Activated T-cell treated with anti-CD3 and anti-CD28 coated beads for 1 hour (primary cell): ENCODE measurements at places on chromosomes 12 and 14.

DNA sequence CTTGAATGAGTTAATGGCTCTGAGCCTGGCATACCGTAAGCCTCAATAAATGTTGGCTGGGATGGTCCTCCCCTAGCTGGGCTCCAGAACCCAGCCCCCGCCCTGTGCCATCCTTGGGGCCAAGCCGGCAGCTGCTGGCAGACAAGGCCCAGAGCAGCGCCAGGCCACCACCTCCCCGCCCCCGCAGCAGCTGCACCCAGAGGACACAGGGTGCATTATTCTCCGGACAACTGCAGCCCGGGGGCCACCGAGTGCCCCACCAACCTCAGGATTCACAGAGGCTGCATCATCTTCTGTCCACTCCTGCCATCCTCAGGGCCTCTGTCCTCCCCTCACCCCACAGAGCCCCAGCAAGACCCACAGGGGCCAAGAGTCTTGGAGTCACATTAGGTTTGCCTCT, 92.7 kb downstream of the NCOR2 start:
- DNase-seq, result no peak

- no peak for DNase-seq
Observed at GRCh38 chr14:29042551-29042950, 276.0 kb downstream of the FOXG1 start.

DNA sequence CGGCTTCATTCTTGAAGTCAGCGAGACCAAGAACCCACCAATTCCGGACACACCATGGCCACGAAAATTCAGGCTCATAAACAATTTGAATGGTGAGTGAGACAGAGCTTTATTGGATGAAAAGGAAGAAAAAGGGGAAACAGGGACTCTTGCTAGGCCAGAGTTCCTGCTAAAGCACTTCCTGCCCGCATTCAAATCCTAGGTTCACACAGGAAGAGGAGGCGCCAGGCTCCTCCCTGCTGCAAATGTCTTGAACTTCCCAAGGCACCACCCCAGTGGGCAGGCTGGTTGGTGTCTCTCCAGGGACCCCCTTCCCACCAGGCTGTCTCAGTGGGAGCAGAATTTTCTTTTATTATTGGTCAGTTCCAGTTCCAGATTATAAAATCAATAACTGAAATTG, 121.2 kb downstream of the FSCB start:
- no peak for DNase-seq

DNA sequence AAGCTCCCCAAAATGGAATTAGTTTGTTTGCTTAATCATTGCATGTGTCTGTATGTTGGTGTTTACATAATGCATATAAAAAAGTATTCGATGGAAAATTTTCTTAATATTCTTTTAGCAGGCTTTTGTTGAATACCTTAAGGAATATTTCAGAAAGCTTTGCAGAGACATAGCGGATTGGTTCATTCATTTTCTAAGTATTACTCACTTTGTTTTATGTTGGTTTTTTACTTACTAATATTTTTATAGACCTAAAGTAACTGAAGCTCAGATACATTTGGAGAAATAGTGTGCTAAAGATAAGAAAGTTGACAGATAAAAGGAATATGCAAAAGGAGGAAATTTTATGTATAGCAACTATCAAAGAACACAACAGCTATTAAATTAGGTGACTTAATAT, 191.0 kb downstream of the ERC1 start:
- DNase-seq, result no peak

GRCh38 chr12:131732-132495, 65.3 kb downstream of the IQSEC3 start:
- DNase-seq, result no peak

- no peak for DNase-seq
Observed at GRCh38 chr14:35213869-35214387, 78.3 kb upstream of the PSMA6 start.

DNA sequence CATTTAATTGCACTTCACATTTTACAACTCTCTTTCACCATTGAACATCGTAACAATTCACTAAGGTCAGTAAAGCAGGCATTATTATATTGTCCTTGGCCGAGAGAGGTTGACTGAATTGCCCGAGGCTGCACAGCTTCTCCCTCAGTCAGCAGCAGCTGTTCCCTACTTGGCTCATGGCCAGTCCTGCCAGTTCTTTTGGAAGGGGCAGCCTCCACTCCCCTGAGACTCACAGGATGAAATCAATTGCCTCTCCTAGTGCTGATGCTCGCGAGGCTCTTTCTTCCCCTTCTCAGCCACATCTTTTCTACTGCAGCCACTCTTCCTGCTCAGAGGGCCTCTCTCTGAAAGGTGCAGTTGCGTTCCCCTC, 79.9 kb upstream of the KCNA1 start:
- DNase-seq, result no peak

GRCh38 chr14:87966816-87967215, 26.2 kb downstream of the GALC start:
- no peak for DNase-seq

DNA sequence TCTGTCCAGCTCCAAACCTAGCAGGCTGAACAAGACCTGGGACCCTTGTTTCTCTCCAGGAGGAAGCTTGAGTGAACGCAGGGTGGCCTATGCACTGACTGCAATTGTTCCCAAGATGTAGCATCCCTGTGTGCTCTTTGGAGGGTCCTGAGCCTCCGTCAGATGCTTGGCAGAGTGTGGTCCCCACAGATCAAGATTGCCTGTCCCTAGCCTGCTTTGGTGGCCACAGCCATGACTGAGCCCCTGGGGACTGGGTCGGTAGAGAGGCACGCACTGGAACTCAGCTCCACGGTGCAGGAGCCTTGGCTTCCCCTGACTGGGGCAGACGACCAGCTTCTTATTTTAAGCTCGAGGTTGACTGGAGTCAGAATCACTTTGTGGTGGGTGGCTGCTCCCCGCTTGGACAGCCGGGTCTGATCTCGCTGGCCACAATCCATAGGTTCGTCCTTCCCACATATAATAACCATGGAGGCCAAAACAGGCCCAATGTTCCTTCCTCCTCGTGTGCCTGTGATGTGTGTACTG, 97.8 kb downstream of the LGMN start:
- DNase-seq, result no peak

DNA sequence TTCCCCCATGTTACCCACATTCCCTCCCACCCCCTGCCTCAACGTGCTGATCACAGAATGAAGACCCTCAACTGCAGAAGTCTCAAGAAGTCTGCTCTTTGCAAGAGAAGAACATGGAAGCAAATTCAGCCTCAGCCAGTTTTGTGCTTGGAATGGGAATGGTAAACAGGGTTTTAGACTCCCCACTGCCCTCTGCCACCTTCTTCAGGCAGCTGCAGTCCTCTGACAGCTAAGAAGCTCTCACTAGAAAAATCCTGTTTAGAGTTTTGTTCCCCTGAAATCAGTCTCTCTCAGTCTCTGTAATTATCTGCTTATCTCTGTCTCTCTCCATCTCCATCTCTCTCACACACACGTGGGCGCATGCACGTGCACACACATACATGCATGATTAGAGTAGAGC, 85.4 kb downstream of the CRACR2A start:
- no peak for DNase-seq

DNA sequence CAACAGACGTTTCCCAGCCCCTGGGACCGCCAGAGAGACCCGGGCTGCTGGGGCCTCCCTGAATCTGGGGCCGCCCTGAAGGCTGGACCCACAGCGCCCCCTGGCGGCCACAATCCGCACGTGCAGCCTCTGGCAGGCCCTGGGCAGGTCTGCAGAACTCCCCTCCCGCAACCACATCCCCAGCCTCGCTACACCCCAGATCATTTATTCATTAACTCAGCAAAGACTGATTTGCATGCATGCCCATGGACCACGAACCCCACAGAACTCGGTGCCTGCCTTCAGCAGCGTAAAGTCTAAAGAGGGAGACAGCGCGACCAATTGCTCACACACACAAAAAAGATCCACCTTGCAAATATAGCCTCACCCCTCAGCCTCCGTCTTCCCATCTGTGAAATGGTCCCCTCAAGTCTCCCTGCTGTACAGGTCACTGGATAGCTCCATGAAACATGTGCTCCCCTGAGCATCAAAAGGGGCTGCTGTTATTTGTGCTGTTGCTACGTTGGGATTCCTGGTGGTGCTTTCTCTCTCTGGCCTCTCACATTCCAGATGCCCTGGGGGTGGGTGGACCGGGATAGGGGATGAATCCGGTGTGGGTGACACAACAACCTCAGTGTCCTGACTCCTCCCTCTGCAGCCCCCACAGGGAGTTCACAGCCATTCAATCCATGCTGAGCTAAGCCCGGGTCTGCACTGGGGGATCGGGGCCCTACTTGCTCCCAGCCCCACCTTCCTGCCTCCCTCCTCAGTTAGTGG, 96.4 kb downstream of the SCARB1 start:
- DNase-seq, result peak; percentile 81

DNA sequence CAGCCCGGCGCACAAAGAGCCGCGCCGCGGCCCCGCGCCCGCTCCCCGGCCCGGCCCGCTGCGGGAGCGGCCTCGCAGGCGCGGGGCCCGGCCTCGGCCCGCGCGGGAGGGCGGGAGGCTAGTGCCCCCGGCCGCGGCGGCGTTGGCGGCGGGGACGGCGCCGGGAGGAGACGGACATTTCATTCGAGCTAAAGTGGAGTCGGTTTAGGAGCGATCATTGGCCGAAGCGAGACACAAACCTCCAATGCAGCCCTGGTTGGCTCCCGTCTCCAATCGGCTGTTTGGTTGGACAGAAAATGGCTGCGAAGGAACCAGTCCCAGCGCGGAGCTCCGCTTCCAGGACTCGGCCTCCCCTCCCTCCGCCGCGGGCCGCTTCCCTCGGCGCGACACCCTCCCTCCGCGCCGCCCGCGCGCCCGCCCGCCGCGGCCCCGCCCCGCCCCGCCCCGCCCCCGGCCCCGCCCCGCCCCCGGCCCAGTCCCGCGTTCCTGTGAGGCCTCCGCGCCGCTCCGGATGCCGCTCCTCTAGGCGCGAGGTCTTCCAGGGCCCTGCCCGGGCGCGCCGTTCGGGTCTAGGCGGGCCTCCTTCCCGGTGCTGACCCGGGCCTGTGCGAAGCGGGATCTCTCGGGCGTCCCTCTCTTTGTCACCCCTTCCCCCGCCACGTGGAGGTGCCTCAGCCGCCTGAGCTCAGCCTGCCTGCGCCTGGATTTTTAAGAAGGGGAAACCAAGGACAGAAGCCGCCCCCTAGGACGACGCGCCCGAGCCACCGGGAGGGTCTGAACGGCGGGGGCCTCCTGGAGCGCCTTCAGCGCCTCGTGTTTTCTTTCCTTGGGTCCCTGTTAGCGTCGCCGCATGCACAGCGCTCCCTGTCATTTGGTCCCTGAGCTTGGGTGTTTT, at the start of gene NFYB:
Gene NFYB (minus strand): TSS at position 309 of the 895 bp plus-strand sequence. CDS start 2,757 bp downstream, outside the sequence.
- peak; percentile 81 for DNase-seq

DNA sequence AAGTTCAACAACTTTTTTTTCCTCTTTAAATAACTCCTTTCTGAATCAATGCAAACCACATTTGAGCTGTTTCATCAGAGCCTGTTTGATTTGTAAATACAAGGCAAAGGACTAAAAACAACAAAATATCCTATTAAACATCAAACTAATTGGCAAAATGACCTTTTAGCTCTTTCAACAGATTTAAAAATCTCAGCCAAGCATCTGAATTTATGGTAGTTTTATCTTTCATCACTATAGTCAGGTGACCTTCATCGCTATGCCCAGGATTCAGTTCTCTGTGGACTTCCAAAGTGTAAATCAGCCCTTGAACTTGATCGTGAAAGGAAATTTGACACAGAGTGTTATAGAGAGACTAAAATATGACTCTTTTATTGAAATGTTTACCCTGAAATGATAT, 1554.5 kb upstream of the FLRT2 start:
- no peak for DNase-seq

DNA sequence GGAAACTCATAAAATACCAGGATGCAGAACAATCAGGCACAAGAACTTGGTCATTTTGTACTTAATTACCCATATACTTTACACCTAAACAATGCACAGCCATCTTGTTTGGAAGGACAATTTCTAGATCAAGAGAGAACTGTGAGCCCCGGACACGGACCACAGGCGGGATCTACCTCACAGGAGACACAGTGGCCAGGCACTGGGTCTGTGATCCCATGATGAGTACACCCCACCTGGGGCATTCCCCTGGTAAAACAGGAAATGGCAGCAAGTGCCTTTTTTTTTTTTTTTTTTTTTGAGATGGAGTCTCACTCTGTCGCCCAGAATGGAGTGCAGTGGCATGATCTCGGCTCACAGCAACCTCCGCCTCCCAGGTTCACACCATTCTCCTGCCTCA, 15.2 kb downstream of the GOLGA3 start:
- DNase-seq, result no peak

DNA sequence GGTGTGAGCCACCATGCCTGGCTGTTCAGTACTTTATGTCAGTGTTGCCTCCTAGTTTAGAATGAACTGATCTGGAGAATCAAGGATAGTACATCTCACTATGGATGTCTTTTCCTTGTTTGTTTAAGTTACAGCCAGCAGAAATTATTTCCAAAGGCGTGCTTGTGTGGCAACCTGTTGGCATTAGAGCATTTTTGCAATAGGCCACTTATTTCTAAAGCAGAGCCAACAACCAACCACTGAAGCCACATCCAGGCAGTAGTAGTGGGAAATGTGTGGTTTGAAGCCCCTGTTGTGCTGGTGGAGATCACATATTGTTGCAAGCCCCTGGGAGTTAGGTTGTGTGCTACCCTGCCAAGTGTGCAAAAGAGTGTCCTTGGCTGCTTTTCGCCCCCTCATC, 3.7 kb downstream of the ANO6 start:
- DNase-seq, result no peak

DNA sequence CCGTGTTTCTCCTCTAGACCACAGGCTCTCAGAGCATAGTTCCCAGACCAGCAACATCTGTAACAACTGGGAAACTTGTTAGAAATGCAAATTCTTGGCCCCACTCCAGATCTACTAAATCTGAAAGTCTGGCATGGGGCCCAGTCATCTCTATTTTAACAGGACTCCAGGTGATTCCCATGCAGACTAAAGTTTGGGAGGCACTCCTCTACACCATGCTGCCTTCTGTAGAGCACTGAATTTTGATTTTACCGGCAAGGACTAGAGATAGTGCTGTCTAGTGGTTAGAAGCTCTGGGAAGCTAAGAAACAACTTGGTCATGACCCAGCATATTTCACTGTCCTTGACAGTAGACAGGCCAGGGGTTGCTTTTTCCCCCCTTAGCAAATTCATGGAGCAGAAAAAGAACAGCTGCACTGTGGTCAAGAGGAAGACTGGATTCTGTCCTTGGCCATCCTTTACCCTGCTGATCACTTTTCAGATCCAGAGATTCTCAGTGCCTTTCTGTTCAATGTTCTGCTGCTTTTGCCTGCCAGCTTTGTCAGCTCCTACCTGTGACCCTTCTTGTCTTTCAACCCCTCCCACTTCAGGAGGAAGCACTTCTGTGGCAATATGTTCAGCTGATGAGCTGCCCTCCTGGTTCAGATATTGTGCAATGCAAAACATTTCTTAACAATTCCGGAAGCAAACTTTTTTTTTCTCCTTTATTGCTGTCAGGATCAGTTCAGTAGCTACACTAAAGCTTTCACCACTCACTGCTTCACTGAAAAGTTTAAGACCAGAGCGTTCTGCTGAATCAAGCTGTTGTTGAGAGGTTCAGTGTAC, 133.8 kb upstream of the NUDT4 start:
- no peak for DNase-seq

DNA sequence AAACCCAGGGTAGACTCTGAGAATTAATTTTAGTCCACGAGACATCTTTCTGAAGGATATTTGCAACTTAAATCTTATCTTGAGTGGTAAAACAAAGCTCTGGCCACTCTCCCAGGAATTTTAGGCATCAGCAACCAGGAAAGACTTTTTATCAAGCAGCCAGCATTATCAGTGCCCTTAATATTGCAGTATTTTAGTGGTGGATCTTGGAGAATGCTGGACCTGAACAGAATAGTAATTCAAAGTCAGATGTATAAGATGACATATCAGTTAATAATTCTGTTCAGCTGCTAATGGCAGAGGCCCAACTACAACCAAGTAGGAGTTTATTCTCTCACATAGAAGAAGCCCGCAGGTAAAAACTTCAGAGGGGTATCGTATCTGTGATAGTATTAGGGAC, 59.0 kb upstream of the CRY1 start:
- DNase-seq, result no peak

GRCh38 chr12:40469736-40470135, 222.5 kb upstream of the CNTN1 start:
- DNase-seq, result no peak
